ENCODE measurements at places on chromosomes 2 and 18.

GRCh38 chr2:31922542-31923408, 88.0 kb downstream of the MEMO1 start:
- no peaks in the 10 kb centered on the region for H3K36me3 ChIP-seq
- no peak overlapping the region for H3K27ac ChIP-seq
- no peak overlapping the region for H3K4me3 ChIP-seq
- no peak for DNase-seq
- no peaks in the 10 kb centered on the region for H3K4me1 ChIP-seq

DNA sequence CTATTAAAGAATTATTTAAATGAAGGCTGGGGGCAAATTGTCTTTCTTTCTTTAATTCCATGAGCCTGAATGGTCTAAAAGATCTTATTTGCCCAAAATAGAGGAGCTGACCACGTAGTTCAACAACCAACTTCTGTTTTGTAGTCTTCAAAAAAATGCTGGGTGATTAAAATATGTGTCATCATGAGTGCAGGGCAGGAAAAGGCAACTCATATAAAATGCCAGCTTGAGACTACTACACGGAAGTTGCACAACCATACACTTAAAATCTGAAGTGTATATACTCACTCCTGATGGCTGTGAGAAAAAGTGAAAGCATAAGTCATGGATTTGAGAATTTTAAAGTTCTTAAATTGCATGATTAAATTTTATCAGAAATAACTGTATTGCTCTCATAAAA, 210.9 kb downstream of the DYM start:
- no peak overlapping the region for H3K27ac ChIP-seq
- DNase-seq, result no peak
- no peaks in the 10 kb centered on the region for H3K27me3 ChIP-seq
- H3K4me1 ChIP-seq, result no peaks in the 10 kb centered on the region
- H3K4me3 ChIP-seq, result no peak overlapping the region

DNA sequence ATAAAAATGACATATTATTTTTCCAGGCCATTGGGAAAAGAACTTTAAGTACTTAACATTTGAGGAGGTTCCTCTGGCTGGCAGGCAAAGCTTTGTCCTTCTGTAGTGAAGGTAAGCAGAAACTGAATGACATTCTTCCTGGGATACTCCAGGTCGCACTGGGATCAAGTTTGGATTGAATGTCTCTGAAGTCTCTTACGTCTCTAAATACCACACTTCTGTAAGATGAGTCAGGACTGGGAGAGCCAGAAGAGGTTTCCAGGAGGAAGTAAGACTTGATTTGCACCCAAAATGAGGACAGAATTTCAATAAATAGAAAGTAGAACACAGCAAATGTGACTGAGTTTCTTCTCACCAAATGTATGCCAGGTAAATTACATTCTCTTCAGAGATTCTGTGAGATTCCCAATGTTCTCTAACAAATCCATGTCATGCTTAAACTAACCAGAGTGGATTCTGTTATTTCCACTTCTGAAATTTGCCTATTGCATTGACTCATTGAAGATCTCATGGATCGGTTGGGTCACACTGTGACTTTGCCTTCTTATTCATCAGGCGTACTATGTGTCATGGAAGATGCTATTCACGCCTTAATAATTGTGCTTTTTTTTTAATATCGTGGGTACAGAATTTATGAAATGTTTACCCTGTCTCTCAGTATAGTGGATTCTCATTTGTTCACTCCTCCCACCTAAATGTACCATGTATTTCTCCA, 25.5 kb upstream of the VIT start:
- H3K4me1 ChIP-seq, result no peaks in the 10 kb centered on the region
- H3K27me3 ChIP-seq, result no peaks in the 10 kb centered on the region
- H3K27ac ChIP-seq, result no peak overlapping the region
- no peak for DNase-seq
- H3K4me3 ChIP-seq, result no peak overlapping the region

DNA sequence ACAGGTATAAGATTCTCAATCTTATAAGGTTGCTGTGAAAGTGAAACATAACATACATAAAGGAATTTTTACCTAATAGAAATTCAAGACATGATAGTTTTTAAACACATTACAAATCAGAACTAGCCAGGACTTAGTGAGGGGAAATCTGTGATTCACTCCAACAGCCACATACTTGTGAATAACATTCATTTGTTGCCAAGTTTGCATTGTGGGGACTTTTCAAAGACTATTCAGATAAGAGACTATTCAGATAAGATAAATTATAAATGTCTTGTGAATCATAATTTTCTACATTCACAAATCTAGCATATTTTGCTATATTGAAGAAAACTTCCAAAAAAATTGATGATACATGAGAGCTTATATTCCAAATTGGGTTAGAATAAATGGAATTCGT, 345.3 kb upstream of the CDH20 start:
- H3K36me3 ChIP-seq, result no peaks in the 10 kb centered on the region
- no peak overlapping the region for H3K27ac ChIP-seq
- H3K27me3 ChIP-seq, result no peaks in the 10 kb centered on the region

DNA sequence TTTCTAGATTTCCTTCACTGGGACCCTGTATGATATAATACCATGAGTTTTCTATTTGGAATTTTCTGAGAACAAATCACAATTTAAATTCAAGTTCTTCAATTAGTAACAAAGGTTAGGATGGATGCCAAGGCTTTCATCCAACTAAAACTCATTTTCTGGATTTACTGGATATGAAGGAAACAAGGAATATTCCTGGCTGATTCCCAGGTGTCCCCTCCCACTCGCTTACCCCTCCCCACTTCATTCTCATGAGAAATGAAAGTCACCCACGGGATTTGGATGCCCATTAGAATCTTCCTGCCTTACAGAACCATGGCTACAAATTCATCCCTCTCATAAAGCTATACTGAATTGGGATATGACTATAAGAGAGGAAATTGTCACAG, 40.0 kb downstream of the RNU4ATAC start:
- H3K36me3 ChIP-seq, result no peaks in the 10 kb centered on the region
- DNase-seq, result no peak
- no peak overlapping the region for H3K27ac ChIP-seq
- peaks cover 8% of the 10 kb centered on the region for H3K4me1 ChIP-seq

DNA sequence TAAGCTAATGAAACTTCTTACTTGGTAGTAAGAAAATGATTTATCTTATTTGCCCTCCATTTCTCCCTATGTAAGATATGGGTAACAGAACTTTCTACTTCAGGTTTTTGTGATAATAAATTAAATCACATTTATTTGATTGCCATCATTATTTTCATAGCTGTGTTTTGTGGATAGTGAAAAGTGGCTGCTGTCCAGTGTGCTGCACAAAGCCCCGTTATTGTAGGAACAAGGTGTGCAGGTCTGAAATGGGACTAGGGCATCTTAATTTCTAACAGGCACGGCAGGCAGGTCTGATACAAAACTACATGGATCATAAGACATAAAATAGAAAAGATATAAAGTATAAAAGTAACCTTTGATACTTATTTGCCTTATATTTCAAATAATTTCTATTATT, 51.6 kb upstream of the THSD7B start:
- no peak for DNase-seq
- H3K27ac ChIP-seq, result no peak overlapping the region
- no peak overlapping the region for H3K4me3 ChIP-seq
- H3K36me3 ChIP-seq, result no peaks in the 10 kb centered on the region

- no peak overlapping the region for H3K27ac ChIP-seq
- DNase-seq, result no peak
- H3K36me3 ChIP-seq, result no peaks in the 10 kb centered on the region
- H3K4me1 ChIP-seq, result no peaks in the 10 kb centered on the region
- H3K27me3 ChIP-seq, result no peaks in the 10 kb centered on the region
Observed at GRCh38 chr2:174153757-174154680, 94.3 kb downstream of the OLA1 start.

GRCh38 chr18:61946449-61946848, 53.6 kb upstream of the RNF152 start:
- H3K4me3 ChIP-seq, result no peak overlapping the region
- H3K27ac ChIP-seq, result no peak overlapping the region
- H3K36me3 ChIP-seq, result no peaks in the 10 kb centered on the region
- no peaks in the 10 kb centered on the region for H3K27me3 ChIP-seq
- no peak for DNase-seq

- H3K36me3 ChIP-seq, result no peaks in the 10 kb centered on the region
- H3K27ac ChIP-seq, result no peak overlapping the region
- H3K27me3 ChIP-seq, result no peaks in the 10 kb centered on the region
- no peak for DNase-seq
- no peak overlapping the region for H3K4me3 ChIP-seq
Observed at GRCh38 chr2:31066086-31066485, 72.2 kb downstream of the GALNT14 start.

- no peak for DNase-seq
- no peak overlapping the region for H3K27ac ChIP-seq
Observed at GRCh38 chr18:55185391-55185790, 226.1 kb upstream of the CCDC68 start.

Data from H1 (cell line).